Naive thymus-derived CD8-positive, alpha-beta T cell (primary cell): ENCODE measurements at places on chromosomes 16 and 17.
A peak's percentile ranks its signal among the peaks of the same experiment; 100 is the strongest.

- no peak for DNase-seq
Observed at GRCh38 chr17:42904110-42904469, 3.5 kb downstream of the G6PC1 start.

- DNase-seq = peak; percentile 55
Observed at GRCh38 chr16:72124761-72125634, 31.4 kb downstream of the DHX38 start.

DNA sequence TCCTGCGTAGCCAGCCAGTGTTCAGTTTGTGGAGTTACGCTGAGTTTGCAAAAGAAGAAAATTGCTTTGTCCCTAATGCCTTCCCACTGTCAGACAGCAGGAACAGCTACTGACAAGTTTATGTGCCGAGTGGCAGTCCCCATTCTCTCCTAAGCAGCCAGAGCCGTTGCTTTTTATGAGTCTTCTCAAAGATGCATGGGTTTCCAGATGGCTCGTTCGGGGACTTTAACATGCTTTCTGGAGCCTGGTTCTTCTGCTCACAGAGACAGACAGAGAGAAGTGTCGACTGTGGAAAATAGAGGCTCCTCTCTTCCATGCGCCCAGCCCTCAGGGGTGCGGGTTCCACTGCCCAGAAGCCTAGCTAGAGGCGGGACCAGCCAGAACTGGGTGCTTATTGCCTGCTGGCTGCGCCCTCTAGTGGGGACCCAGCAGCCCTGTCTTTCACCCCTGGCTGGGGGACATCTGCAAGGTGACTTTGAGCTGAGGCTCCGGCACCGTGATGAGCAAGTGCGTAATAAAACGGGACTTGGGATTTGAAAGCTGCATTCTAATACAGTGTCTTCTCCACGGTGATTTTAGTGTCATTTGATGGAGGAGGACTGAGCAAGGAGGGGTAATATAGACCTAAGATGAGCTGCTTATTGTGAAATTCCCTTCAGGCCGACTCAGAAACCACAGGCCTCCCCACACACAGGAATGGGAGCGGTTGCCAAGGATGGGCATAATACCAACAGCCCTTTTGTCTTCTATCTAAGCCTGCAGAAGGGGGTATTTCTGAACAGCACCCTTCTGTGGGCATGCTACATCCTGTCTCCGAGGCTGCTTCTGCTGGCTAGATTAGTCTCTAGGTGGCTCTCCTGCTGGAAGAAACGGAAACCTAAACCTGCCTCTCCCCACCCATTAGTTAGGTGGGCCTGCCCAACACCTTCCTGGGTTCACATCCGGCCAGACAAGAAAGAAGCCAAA is 73.1 kb downstream of the CCDC182 start:
- peak; percentile 71 for DNase-seq

DNA sequence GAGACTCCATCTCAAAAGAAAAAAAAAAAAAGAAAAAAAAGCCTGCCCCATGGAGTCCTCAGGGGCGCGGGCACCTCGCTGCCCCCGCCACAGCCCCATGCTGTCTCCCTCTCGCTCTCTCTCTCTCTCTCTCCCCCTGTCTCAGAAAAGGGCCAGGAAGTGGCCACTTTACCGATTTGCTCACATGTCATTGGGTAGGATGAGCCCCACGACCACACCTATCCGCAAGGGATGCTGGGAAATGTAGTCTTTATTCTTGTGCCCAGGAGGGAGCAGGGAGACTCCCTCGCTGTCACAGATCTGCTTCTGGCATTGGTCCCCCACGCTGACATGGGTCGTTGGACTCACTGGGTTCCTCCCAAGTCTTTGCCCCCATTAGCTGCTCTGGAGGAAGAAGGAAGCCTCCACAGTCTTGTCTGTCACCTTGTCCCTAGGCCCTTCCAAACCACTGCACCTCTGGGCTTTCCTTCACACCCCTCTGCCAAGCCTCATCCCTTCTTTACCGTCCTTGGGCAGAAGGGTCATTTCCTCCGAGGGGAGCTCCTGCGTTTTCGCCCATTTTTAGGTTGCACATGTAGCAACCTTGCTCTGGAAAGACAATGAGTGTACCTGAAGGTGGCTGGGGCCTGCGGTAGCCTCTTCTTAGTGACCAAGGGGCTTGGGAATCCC is 6.9 kb upstream of the GJD3 start:
- no peak for DNase-seq

- DNase-seq = no peak
Observed at GRCh38 chr16:78817200-78817739, 717.8 kb downstream of the WWOX start.

DNA sequence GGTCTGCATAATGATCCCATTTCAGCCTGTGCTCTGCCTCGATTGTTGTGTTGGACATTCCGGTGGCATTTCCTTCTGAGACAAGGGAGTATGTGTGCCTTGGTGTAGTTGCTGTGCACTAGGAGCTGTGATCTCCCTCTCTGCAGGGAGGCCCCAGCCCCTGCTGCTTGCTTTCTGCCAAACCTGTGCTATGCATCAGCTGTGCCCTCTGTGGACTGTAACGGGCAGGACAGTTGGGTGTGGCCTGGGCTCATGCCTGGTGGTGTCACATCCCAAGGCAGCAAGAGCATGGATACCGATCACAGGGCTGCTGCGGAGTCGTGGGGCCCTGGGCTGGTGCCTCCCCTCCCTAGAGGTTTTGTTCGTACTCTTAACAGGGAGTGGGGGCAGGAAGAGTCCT is 3.8 kb upstream of the JPT2 start:
- DNase-seq = no peak

GRCh38 chr16:28495795-28496749 is 1.6 kb downstream of the APOBR start:
- no peak for DNase-seq

DNA sequence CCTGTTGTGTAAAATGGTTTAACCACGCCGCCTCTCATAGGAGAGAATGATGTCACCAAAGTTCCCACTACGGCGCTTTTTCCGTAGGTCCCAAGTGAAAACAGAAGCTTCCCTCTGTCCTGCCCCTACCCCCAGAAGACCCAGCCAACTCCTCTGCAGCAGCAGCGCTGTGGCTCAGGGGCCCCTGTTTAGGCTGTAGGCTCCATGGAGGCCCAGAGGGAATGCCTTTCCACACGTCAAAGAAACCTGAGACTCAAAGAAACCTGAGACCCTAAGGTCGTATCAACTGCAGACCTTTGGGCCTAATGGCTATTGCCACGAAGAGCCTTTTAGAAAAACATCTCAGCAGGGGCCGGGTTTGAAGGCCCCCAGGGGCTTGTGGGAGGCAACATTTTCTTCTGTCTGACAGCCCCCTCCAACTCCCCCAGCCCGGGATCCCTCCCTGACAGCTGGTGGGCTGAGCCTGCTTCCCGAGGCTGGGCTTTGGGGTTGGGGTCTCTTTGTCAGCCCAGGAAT is 43.1 kb upstream of the MEAK7 start:
- no peak for DNase-seq

GRCh38 chr17:41498276-41498675 is 7.1 kb downstream of the KRT13 start:
- no peak for DNase-seq

DNA sequence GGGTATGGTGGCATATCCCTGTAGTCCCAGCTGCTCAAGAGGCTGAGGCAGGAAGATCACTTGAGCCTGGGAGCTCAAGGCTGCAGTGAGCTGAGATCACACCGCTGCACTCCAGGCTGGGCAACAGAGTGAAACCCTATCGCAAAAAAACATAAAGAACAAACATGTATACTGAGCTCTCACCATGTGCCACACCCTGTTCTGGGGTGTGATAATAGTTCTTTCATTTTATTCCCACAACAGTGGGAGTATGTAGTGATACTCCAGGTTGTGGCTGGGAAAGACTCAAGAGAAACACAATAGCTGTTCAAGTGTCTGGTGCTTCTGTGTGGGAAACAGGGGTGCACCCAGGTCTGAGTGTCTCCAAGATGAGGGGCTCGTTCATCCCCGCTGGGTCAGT is 90.7 kb downstream of the SOCS1 start:
- DNase-seq = no peak

- DNase-seq = no peak
Observed at GRCh38 chr17:77769215-77769614, 189.3 kb upstream of the TNRC6C start.

DNA sequence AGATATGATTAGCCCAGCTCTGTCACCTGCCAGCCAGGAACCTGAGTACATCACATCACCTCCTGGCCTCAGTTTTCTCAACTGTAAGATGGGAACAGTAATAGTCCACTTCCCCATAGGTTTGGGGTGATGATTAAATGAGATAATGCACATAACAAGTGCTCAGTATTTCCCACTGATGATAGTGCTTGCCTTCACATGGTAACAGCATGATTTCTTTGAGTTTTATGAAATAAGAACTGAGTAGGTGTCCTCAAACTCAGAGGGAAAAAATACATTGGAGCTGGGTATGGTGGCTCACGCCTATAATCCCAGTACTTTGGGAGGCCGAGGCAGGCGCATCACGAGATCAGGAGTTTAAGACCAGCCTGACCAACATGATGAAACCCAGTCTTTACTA is 30.1 kb upstream of the SNN start:
- no peak for DNase-seq

GRCh38 chr16:88628512-88628974 is 9.8 kb upstream of the IL17C start:
- no peak for DNase-seq
